Lung (tissue), 17 donors: ENCODE measurements at places on chromosomes 1 and 21. TPM values are rescaled to one million over a fixed set of nuclear protein-coding genes. Genes with fewer than 3 reads are reported as not detected.
A peak's percentile ranks its signal among the peaks of the same experiment; 100 is the strongest.

GRCh38 chr1:84936116-84936810 is 43.3 kb upstream of the LPAR3 start:
- DNase-seq = peak; percentile 56

- peak; percentile 65 for DNase-seq
Measured at GRCh38 chr1:26706315-26706714, 10.5 kb downstream of the ARID1A start.

DNA sequence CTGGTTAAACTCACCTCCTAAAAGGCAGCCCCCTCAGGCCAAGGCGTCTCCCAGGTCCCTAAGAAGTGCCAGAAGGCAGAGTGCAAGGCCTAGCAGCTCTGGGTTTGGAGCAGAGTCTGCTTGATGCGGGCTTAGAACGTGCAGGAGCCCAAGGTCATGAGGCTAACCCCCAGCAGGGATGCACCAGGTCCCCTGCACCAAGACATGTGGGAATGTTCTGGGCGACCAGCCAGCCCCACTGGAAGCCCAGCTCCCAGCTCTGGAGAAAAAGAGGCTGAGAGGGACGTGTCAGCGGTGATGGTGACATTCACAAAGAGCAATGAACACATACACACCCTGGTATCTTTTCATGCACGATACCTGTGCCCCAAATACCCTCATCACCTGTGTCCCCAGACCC is 5.1 kb downstream of the LRRN2 start:
- no peak for DNase-seq

GRCh38 chr1:109104364-109105151 is 9.4 kb upstream of the ELAPOR1 start:
- DNase-seq = no peak

GRCh38 chr21:26783466-26784195 is 61.6 kb downstream of the ADAMTS1 start:
- no peak for DNase-seq

GRCh38 chr1:81812712-81813111 is 12.0 kb downstream of the ADGRL2 start:
- DNase-seq = no peak

DNA sequence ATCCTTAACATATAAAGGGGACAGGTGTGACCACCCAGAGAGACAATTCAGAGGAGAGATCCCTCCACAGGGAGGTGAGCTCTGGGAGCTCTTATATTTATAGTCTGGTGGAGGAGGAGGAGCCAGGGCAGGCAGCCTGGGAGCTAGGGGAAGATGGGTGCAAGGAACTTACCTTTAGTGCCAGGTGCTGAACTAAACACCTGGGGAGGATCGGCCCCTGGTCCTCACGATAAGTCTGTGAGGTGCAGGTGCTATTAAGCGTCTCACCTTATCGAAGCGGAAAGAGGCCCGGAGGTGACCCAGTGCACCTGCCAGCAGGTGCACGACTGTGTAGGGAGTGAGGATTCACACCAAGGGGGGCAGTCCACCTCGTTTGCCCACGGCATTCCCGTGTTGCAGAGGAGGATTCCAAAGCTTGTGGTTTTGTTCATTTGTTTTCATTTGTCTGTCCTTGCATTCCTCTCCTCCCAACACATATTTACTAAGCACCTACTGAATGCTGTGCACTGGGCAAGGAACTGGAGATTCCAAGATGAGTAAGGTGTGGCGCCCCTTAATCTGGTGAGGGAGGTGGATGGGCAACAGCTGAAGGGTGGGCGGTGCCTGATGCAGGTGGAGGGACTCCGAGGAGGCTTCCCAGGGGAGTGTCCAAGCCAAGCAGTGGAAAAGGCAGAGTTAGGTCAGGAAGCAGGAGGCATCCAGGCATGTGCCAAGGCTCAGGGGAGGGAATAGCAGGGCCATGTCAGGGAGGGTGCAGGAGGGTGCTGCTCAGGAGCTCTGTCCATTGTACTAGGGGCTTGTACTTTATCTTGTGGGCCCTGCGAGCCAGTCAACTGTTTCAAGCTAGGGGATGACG is 11.5 kb downstream of the ARHGEF10L start:
- no peak for DNase-seq

- DNase-seq = no peak
Measured at GRCh38 chr1:57450981-57451380, 27.1 kb upstream of the DAB1 start.

- no peak for DNase-seq
Measured at GRCh38 chr1:232383455-232384123, 246.3 kb downstream of the SIPA1L2 start.

DNA sequence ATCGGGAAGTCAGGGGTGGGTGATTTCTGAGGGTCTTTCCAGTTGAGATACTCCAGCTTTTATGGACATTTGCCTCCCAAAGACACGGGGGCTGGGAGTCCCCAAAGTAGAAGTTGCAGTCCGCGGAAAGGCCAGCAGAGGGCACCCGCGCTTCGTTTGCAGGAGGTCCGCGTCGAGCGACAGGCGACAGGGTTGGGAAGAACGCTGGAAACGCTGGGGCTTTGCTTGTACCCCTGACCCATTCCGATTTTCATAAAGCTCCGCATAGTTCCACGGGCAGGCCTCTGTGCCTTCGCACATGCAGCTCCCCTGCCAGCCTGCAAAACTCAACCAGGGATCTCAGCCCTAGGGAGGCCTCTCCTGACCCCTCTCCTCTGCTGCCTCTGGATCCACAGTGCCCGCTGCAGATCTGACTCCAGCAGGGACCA is 44.2 kb upstream of the LAPTM5 start:
- DNase-seq = peak; percentile 80

- DNase-seq = no peak
Measured at GRCh38 chr1:118918230-118918939, 69.8 kb downstream of the TBX15 start.

DNA sequence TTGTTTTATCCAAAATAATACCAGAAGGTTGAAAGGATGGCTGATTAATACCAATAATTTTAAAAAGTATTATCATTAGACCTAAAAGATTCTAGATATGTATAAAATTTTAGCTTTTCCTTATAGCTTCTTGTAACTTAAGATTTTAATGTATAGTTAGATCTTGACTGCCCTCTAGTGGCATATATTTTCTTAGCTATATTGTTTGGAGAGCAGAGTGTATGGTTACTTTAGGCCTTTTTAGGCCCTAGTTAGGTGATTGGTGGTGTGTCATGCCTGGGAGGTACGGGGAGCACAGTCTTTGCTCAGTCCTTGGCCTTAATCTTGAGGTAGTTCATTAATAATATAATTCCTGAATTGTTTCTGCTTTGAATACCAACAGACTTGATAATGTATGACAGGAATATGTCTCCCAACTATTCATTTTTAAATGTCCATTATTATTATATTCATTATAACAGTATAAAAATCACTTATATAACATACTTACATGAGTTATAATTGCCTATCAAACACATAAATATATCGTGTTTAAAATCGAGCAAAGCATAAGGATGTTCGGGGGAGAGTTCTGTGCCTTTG is 328.4 kb downstream of the ZP4 start:
- no peak for DNase-seq

DNA sequence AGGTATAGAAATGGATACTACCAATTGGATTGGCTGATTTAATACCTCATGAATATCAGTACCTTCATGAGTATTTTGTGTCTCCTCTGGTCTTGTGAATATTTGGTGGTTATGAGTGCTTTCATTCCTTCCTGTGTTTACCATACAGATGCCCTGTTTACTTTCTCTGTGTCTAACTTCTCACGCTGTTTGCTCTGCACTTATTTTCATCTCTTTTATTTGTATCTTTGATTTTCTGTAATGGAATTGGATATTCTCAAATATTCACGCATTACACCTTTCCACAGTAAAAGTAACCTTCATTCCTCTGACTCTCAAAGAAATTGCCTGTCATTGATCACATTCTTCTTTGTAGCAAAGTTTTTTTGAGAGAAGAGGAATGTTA is 16.8 kb downstream of the CNST start:
- no peak for DNase-seq

- no peak for DNase-seq
Measured at GRCh38 chr1:159483501-159483900, 44.0 kb downstream of the OR10J1 start.

GRCh38 chr1:169809370-169810095 is 14.8 kb upstream of the METTL18 start:
- peak; percentile 62 for DNase-seq

GRCh38 chr1:40224040-40224439 is 23.7 kb upstream of the TMCO2 start:
- DNase-seq = no peak

DNA sequence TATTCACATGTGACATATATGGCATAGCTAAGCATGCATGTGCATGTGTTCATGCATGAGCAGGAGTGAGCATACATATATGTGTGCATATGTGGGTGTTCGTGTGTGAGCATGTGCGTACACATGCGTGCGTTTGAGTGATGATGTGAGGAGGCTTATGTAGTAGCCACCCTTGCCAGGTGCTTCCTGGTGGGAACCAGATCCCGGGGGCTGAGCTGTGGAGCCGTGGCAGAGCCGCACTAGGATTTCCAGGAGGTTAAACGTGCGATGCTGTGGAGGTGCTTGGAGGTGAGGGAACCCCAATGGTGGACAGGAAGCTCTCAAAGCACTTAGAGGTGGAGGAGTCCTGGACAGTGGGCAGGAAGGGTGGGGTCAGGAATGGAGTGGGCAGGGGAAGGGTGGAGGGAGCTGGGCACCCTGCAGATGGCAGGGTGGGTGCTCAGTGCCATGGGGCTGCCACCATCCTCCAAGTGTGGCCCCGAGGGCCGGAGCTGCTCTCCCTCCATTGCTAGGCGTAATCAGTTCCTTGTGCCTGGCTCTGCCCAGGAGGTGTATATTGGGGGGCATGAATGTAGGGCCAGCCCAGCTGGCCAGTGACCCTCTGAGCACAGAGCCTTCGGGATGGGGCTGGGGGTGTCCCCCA is 48.5 kb downstream of the COL18A1 start:
- DNase-seq = no peak

DNA sequence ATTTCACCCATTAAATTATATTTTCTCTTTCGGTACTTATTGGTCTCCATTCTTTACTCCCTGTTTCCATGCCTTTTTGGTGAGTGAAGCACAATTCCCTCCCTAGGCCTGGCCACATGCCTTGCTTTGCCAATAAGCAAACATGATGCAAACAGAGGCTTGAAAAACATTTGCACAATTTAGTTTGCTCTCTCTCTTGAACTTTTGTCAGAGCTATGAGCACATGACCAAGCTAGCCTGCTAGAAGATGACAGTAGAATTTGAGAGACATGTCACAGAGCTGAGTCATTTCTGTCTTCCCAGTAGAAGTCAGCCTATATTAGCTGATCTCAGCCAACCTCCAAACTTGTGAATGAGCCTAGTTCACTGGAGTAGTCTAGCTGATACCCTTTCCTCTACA is 24.6 kb downstream of the ANGPTL3 start:
- peak; percentile 14 for DNase-seq

GRCh38 chr1:92470216-92470615 is 16.5 kb downstream of the GFI1 start:
- no peak for DNase-seq

GRCh38 chr1:116258668-116259419 is 114.2 kb upstream of the ATP1A1 start:
- no peak for DNase-seq

GRCh38 chr1:31259746-31260145 is 20.1 kb upstream of the NKAIN1 start:
- DNase-seq = no peak

Gene CD1B
- total RNA-seq = not detected

Gene OR14K1
- not detected for total RNA-seq

Gene PRR9
- not detected for total RNA-seq

Gene TAL1
- 9.3 TPM for total RNA-seq

Gene UBASH3A
- total RNA-seq = 0.88 TPM

Gene RIMS3
- total RNA-seq = 1.7 TPM

Gene UBL4B
- not detected for total RNA-seq

Gene SH3BGR
- total RNA-seq = not detected

Gene LCK
- 8.9 TPM for total RNA-seq

Gene OBSCN
- 47.3 TPM for total RNA-seq
